Purkinje cell (primary cell): ENCODE measurements at places on chromosomes 1 and 21. TPM values are rescaled to one million over a fixed set of nuclear protein-coding genes. Genes with fewer than 3 reads are reported as not detected.

The MCOLN3 gene
- not detected in 2 replicates for polyA plus RNA-seq

The C8B gene
- not detected in 2 replicates for polyA plus RNA-seq

The CCDC27 gene
- not detected in 2 replicates for polyA plus RNA-seq

The KRTAP10-6 gene
- not detected in 2 replicates for polyA plus RNA-seq
